ENCODE measurements at places on chromosomes 1 and 21. TPM values are rescaled to one million over a fixed set of nuclear protein-coding genes. Genes with fewer than 3 reads are reported as not detected.

DNA sequence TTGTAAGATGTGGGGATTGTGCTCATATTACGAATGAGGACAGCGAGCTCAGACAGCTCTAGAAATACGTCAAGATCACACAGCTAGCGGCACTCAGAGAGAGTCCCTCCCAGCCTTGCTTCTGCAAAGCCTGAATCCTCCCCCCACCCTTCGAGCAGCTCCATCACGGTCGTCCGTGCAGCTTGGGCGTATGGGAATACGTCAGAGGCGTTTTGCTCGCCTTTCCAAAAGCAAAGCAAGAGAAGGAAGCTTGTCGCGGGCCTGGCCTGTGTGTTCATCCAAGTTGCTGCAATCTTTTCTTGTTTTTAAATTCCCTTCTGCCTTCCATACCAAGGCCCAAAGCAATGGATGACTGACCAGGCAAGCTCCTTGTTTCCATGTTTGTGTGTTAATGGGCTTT, 125.5 kb upstream of the IRF2BP2 start:
- H3K36me3 ChIP-seq, result no peaks in the 10 kb centered on the region
- DNase-seq, result no peak
- H3K4me1 ChIP-seq, result peaks cover 37% of the 10 kb centered on the region
- H3K4me3 ChIP-seq, result no peak overlapping the region

- H3K4me1 ChIP-seq, result peaks cover 19% of the 10 kb centered on the region
- H3K4me3 ChIP-seq, result no peak overlapping the region
- peak; percentile 83 for DNase-seq
Measured at GRCh38 chr1:9249534-9250410, 15.2 kb downstream of the H6PD start.

GRCh38 chr1:204177133-204177532, 11.0 kb upstream of the REN start:
- H3K4me1 ChIP-seq, result no peaks in the 10 kb centered on the region
- no peak for DNase-seq
- H3K27ac ChIP-seq, result no peak overlapping the region
- no peak overlapping the region for H3K4me3 ChIP-seq
- H3K27me3 ChIP-seq, result no peaks in the 10 kb centered on the region

GRCh38 chr1:68128820-68129219, 78.4 kb upstream of the DIRAS3 start:
- DNase-seq, result no peak
- H3K36me3 ChIP-seq, result no peaks in the 10 kb centered on the region
- H3K27me3 ChIP-seq, result no peaks in the 10 kb centered on the region
- H3K4me1 ChIP-seq, result no peaks in the 10 kb centered on the region
- H3K4me3 ChIP-seq, result no peak overlapping the region

DNA sequence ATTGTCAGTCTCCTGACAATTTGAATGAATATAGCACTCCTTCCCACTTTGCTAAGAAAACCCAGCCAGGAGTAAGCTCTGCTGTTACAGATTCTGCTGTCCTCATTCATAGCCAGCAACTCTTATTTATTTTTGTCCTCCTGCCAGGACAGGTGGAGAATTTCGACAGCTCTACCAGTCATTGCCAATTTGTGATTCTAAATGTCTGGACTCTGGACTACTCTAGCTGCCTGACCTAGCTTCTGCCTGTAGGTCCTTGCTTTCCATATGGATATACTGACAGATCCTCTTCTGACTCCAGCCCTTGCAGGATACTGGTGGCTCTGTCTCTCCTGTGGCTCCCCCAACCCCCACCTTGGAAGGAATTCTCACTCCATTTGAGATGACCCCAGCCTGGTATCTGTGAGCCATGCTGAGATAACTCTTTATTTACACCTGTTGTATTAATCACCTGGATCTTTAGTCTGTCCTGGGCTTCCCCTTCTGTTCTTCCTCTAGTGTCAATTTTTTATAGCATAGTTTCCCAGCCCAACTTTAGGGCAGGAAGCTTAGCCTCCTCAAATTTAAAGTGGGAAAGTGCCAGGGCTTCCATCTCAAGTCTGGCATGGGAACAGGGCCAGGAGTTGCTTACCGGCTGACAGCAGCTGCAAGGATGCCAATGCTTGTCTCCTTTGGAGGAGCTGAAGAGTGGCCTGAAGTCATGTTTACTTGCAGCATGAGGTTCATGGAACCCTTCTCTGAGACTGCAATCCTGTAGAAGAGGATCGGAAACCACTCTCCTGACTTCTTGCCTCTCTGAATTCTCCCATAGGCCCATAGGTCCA, 6.7 kb downstream of the PM20D1 start:
- H3K27me3 ChIP-seq, result no peaks in the 10 kb centered on the region
- DNase-seq, result no peak
- peaks cover 5% of the 10 kb centered on the region for H3K4me1 ChIP-seq
- H3K36me3 ChIP-seq, result no peaks in the 10 kb centered on the region
- H3K27ac ChIP-seq, result no peak overlapping the region

Gene LINGO4
- total RNA-seq, result not detected

Gene CAMK2N1
- 1.8 TPM for total RNA-seq

Gene KIF26B
- total RNA-seq, result 0.02 TPM
